Vagina (tissue), 2 donors: ENCODE measurements at places on chromosomes 1 and 21. TPM values are rescaled to one million over a fixed set of nuclear protein-coding genes. Genes with fewer than 3 reads are reported as not detected.

DNA sequence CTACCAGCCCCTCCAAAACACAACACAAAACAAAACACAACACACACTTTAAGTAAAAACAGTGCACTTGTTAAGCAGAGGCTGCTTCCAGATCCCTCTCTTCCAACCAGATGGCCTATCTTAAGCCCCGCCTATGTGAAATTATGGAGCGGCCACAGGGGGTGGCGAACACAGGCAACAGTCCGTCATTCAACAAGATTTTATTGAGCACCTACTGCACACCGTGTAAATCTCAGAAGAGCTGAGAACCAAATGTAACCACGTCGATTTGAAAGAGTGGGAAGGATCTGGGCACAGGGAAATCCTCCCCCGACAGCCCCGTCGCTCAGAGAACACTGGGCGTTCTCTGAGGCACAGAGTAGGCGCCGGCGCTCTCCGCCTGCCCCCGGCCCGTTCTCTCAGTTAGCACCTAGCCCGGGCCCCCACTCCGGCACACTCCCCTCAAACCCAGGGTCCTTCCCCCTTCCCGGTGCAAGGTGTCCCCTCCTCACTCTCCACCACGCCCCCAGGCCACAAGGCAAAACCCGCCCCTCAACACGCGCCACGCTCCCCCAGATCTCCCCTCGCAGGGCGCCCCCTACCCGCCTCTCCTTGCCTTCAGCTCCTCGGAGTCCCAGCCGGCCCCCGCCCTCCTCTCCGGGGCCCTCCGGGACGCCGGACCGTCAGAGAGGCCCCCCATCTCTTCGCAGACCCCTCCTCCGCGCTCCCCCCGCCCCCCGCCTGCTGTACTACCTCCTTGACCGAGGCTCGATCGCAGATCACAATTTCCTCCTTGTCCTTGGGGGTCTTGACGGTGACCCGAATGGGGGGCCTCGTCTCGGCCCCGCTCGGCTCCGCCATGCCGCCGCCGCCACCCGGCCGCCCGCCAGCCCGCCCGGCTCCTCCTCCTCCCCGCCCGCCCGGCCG, 483 bp downstream of the UBQLN4 start:
- no peak for DNase-seq

DNA sequence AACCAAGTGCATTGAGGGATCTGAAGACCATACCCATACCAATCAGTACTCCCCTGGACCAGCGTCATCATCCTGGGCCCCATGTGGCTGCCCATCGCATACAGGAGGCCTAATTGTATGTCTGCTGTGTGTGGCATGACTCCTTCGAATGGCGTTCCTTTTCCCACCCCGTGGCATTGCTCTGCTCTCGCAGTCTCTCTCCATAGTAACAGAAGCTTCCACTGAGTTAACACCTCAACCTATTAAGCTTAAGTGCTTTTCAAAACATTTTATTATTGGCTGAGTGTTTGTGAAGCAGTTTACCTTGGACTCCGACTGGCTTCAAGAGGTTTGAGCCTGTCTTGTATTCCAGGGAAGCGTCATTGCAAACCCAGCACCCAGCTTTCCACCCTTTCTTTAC, 187.1 kb upstream of the LMO4 start:
- DNase-seq, result no peak

DNA sequence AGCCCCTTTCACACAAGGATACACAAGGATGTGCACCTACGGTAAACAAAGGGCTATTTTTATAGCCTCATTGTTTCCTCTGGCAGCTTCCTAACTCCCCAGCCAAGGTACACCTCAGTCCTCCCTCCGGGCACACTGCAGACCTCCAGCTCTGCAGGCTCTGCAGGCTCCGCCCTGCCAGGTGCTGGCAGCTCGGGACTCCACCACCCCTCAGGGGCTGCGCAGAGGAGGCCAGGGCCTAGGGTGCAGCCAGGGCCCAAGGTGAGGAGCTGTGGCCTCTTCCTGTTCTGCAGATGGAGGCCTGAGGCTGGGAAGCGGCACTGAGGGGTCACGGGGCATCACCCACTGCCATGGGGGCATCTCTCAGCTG, 19.8 kb upstream of the CLSTN1 start:
- DNase-seq, result no peak

GRCh38 chr1:212317916-212318315, 32.7 kb downstream of the PPP2R5A start:
- no peak for DNase-seq

GRCh38 chr1:64243757-64244080, 40.3 kb downstream of the UBE2U start:
- no peak for DNase-seq

DNA sequence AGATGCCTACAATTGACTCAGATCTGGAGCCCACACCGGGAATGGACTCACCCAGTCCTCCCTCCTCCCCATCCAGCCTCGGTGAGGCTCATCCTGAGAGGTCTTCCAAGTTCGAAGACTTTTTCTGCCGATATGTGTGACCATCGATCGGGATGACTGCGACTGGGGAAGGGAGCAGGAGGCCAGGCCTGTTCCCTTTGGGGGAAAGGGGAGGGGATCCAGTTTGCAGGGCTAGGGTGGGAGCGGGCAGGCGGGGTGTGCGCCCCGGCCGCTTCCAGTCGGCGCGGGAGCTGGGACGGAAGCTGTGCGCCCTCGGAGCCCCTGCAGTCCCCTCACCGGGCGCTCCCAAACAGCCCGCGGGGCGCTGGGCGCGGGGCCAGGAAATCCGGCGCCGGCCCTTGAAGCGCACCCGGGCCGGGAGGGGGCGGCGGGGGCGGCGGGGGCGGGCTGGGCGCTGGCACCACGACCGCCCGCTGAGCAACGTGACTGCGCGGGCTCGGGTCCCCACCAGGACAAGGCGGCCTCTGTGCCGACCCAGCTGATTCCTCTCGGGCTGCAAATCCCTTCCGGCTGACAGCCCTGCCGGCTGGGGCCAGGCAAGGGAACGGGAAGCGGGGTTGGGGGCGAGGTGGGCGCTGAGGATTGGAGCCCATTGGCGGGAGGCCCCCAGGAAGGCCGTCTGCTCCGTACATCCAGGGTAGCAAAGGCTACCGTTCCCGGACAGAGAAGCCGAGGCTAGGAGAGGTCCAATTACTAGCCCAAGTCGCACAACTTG, 103.9 kb downstream of the EBNA1BP2 start:
- no peak for DNase-seq

LCE1F gene
- not detected for total RNA-seq

GPR61 gene
- not detected for total RNA-seq

AIRE gene
- total RNA-seq, result 0.25 TPM

SPRR4 gene
- total RNA-seq, result not detected

NUDT4B gene
- not detected for total RNA-seq

RPE65 gene
- total RNA-seq, result not detected
